ENCODE measurements at places on chromosomes 16 and 17.

DNA sequence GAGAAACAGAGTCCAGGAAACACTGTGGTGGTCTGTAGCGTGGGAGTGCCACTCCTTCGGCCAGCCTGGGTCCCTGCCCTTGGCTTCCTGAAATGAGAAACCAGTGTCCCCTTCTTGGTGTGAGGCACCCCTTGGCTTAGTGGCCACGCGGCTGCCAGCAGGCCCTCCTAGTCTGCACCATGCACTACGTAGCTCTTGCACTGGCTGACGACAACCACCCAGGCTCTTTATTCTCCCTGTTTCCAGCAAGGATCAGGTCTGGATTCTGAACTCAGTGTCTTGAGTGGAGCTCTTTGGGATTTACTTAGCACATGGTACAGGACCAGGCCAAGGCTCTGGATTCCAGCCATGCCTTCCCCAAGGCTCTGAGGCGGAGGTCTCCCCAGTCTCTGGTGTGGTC, 1.1 kb upstream of the SPEM3 start:
- no peak for DNase-seq

DNA sequence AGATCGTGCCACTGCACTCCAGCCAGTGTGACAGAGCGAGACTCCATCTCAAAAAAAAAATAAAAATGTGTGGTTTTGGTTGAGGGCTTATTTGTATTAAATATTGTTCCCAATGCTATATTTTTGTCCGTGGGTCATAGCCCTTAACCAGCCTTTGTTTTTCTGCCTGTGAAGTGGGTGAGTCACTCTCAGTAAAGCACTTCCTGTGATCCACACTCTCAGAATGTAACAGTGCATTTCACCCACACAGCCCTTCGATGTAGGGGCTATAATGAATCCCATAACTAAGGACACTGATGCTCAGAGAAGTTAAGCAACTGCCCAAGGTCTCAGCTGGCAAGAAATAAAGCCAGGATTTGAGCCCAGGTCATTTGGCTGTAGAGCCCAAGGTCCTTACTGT, 34.7 kb upstream of the POLR3E start:
- DNase-seq = no peak

DNA sequence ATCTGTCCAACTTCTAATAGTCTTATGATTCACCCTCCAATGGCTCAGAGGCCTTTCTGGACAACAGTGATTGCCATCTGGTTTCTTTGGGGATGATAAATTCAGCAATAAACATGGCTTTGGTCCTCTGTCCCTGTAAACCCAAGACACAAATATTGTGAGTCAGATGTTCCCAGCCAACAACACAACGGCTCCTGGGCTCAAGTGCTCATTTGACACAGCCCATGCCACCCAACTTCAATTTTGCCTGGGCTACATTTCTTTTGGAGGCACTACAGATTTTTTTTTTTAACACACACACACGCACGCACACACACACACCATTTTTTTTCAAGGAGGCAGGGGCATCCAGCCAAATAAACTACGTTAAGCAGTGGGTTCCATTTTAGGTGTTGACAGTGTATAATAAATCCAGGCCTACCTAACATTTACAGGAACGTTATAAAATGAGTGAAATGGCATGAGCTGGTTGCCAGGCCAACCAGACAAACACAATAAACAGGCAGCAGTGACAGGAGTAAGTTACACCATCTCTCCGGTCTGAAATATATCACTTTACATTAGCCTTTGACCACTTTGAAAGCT, 939.9 kb upstream of the SOX9 start:
- no peak for DNase-seq

- no peak for DNase-seq
Observed at GRCh38 chr17:48625495-48626244, 488 bp downstream of the HOXB9 start.

GRCh38 chr17:75098861-75099260, 10.9 kb upstream of the ARMC7 start:
- no peak for DNase-seq

GRCh38 chr17:82912484-82913089, 72.8 kb upstream of the ZNF750 start:
- DNase-seq = no peak

DNA sequence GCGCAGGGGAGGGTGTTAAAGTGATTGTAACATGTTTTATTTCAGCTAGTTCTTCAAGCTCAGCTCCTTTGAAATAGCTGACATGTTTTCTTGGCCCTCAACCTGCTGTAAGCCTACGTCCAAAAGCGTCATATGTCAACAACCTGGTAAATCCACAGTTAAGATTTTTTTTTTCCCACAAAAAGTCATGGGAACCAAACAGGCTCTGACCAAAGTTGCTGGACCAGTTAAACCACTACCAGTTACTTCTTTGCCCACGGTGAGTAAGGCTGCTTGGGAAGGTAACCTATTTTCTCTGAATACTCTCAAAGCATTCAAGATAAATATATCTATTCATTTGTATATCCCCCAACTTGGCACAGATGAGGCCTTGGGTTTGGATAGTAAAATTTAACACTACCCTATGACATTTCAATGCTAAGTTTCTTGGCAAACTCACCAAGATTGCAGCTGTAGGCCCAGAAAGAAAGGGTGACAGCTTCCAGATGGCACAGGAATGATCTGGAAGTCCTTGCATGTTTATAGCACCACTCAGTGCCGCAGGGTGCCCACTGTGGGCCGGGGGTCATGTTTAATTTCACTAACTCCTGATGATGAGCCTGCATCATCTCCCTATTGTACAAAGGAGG, 166.2 kb downstream of the XYLT1 start:
- DNase-seq = no peak

- DNase-seq = no peak
Observed at GRCh38 chr17:80709090-80709695, 164.6 kb downstream of the RPTOR start.

- DNase-seq = no peak
Observed at GRCh38 chr17:50072130-50072529, 16.2 kb downstream of the ITGA3 start.

GRCh38 chr16:1533443-1533951, at the start of gene TMEM204:
TMEM204 (plus strand) TSS chr16:1533666; CDS start chr16:1534276, 610 bp downstream.
- no peak for DNase-seq

GRCh38 chr16:15542261-15542660, 100.7 kb downstream of the MARF1 start:
- DNase-seq = no peak

DNA sequence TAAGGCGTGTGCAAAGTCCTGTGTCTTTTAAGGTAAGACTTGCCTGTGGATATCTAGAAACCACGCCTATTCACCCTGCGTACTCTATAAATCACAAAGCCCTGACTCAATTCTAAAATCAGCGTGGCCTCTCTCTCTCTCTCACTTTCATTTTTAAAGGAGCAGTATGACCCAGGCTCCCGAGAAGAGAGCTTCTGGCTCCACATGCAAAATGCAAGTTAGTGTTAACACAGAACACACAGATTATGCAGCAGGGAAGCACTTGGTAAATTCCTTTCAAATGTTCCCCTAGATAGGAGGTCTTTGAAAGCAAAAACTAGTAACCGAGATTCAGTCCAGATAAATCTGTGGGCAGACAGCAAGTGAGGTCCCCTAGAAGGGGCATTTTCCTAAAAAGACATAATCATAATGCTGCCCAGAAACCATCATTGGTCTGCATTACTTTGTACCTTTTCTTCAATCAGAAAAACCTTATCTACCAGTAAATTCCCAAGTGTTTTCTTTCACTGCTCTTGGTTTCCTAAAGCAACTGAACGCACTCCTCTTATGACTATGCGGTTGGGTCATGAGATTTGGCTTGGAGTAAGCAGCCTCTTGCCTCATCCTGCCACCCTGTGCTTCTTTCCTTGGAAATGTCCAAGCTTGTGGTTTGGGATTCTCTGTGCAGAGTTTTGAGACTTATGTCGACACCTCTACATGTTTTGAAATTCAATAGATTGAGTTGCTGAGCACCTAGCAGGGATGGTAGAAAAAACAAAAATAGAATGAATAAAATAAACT, 31.7 kb upstream of the KCNJ2 start:
- peak; percentile 82 for DNase-seq

DNA sequence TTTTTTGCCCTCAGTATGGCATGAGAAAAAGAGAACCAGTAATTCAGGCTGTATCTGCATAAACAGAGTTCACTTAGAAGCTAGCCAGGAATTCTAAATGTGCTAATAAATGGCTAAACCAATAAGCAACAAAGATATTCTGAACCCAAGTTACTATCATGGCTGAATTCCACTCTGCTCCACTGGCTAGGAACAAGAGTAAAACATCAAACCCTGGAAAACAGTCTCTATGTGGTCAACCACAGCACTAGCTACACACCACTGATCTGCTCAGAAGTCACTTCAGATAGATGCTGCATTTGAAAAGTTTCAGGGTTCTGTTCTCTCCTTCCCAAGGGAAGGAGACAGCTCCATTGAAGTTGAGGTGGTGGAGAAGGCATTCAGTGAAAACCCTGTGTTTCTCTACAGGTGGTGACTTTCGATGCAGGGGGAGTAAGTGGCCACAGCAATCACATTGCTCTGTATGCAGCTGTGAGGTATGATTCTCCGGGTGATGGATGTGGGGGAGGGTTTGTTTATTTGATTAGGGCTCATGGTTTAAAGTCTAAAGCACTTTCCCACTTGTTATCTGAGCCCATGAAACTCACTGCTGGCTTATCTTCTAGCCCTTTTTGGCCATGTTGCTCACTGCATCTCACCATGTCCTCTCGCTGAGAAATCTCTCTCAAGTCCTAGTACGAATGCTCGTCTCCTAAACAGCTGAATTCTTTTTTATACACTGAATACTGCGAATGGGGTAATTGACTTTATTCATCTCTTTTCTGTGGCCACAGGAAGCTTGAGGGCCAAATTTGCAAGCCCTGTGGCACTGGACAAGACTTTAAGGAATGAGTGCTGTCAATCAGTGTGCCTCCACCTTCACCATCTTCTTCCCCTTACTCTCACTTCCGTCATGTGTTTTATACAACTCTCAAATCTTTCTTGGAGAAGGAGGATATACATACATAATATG, 39.9 kb downstream of the CENPV start:
- no peak for DNase-seq

- no peak for DNase-seq
Observed at GRCh38 chr16:26005336-26005735, 313.6 kb downstream of the HS3ST4 start.

DNA sequence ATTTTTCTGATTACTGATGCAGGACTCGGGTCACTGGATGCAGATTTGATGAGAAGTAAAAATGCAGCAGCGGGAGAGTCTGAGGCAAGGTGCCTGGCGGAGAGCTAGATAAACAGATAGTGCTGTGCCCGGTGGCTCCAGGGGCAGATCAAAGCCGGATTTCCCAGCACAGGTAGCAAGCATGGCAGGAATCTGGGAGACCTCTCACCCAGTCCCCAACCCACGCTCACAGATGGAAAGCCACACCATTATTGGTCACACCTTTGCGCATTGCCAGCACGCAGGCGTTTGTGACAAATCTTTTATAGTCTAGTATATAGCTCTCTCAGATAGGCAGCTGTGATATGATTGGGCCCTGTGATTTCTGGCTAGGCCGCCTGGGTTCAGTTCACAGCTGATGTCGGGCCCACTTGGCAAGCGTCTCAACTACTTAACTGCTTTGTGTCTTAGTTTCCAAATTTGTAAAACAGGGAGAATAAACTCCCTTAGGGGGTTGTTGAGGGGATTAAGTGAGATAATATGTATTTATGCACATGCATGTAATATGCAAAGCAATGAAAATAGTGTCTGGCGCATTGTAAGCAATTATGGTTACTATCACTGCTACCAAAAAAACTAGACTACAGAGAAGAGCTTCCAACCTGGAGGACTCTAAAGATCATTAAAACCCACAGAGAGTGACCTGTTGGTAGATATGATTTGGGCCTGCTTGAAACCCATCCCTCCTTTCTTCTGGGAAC, 42.0 kb upstream of the NFAT5 start:
- no peak for DNase-seq

- DNase-seq = no peak
Observed at GRCh38 chr17:39197380-39198185, at the start of gene CACNB1. CACNB1 (minus strand) TSS chr17:39197669; CDS start chr17:39197495, 174 bp downstream.

DNA sequence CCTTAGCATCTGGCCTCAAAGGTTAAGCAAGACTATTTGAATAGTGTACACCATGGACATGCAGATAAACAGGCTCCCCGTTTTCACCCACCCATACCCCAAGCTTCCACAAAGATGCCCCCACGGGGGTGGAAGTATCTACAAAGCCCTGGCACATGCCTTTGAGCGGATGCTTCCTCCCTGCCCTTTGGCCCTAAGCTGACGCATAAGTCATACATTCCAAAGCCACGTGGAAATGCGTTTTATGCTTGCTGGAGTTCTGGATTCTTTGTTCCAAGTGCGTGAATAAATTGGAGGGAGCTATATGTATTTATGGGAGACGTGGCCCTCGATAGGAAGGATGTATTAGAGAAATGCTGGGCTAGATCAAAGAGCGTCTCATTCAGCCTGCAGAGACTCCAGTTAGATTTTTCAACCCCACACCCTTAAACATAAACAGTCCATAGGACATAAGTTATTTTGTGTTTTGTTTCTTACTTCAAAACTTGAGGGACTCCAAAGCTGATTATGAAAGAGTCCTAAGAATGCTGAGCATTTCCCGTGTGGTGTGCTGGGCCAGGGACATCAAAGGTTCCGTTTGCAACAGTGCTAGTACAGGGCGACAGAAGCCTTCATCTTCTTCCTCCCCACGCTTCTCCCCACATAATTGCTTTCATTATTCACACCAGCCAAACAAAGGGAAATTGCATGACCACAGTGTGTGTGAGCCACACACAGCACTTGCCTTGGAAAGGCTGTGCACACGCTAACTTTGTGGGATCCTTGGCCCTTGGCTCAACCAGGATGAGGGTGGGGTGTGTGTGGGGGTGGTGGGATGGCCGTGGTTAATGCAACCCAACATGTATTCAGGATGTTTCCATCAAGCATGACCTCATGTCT, 73.6 kb downstream of the WIPI1 start:
- DNase-seq = no peak

GRCh38 chr17:2683912-2684311, 27.7 kb downstream of the CLUH start:
- DNase-seq = no peak

- no peak for DNase-seq
Observed at GRCh38 chr17:34481779-34482178, 97.6 kb upstream of the TMEM132E start.

GRCh38 chr17:30300818-30301217, 9.1 kb upstream of the BLMH start:
- no peak for DNase-seq

GRCh38 chr16:49958448-49958847, 66.6 kb upstream of the CNEP1R1 start:
- no peak for DNase-seq

DNA sequence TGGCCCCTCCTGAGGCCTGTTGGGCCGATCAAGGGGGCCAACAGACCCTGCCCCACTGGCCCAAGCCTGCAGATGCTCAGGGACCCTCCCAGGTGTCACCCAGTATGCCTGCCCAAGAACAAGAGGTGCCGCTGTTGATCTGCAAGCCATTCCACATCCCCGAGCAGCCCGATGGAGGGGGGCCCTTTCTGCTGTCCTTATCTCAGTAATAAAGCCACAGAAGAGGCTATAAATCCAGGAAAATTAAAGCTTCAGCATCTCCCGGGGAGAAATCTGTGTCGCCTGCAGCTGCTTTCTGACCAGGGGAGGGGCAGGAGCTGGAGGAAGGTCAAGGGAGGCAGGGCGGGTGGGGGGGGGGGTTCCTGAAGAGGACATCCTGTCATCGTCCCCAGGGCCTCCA, 11.7 kb upstream of the CACNA1H start:
- DNase-seq = no peak

- DNase-seq = no peak
Observed at GRCh38 chr17:57226793-57227192, 29.5 kb upstream of the MSI2 start.

- DNase-seq = no peak
Observed at GRCh38 chr16:51143196-51143977, 7.7 kb downstream of the SALL1 start.
